ENCODE measurements at places on chromosomes 3 and 15. TPM values are rescaled to one million over a fixed set of nuclear protein-coding genes. Genes with fewer than 3 reads are reported as not detected.

Gene CAMK1
- total RNA-seq, result 65.2 TPM

Gene SNX1
- total RNA-seq, result 49.8 TPM

Gene ACSBG1
- under 0.01 TPM for total RNA-seq

Gene PLA2G4E
- total RNA-seq, result under 0.01 TPM

Gene STRIT1
- not detected for total RNA-seq

Gene NCKIPSD
- total RNA-seq, result 11.8 TPM

Gene GOLGA6L7
- total RNA-seq, result not detected

Gene ATP13A5
- total RNA-seq, result not detected

Gene FBXL2
- 20.2 TPM for total RNA-seq

Gene GRIP2
- 0.15 TPM for total RNA-seq

Gene PIAS1
- total RNA-seq, result 20.8 TPM

Gene GPR149
- not detected for total RNA-seq

Gene HYAL1
- 6.1 TPM for total RNA-seq

Measured in smooth muscle cell of trachea (primary cell).